ENCODE measurements at places on chromosomes 7 and 10.
A peak's percentile ranks its signal among the peaks of the same experiment; 100 is the strongest.

DNA sequence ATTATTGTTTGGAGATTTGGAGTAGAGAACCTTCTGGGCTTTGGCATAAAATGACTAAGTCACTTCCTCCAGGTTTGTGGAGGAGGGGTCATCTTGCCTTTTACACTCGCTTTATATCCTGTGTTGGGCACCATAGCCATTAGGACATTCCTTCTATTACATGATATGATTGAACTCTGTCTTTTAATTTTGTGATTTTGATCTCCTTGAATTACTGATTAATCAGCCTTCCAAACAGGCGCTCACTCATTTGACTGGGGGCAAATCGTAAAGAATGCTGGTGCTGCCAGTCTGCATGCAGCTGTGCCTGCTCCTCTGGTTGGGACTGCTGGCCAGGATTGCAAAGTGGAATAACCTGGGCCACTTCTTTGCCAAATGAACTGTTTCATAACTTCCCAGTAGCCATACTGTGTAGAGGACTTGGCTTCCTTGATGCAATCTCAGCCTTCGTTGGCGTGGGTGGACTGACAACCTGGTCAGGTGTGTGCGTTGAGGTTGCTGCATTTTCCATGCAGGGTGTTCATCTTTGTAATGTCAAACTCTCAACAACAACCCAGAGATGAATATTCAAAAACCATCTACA is 65.9 kb upstream of the RAB11FIP2 start:
- DNase-seq = no peak

DNA sequence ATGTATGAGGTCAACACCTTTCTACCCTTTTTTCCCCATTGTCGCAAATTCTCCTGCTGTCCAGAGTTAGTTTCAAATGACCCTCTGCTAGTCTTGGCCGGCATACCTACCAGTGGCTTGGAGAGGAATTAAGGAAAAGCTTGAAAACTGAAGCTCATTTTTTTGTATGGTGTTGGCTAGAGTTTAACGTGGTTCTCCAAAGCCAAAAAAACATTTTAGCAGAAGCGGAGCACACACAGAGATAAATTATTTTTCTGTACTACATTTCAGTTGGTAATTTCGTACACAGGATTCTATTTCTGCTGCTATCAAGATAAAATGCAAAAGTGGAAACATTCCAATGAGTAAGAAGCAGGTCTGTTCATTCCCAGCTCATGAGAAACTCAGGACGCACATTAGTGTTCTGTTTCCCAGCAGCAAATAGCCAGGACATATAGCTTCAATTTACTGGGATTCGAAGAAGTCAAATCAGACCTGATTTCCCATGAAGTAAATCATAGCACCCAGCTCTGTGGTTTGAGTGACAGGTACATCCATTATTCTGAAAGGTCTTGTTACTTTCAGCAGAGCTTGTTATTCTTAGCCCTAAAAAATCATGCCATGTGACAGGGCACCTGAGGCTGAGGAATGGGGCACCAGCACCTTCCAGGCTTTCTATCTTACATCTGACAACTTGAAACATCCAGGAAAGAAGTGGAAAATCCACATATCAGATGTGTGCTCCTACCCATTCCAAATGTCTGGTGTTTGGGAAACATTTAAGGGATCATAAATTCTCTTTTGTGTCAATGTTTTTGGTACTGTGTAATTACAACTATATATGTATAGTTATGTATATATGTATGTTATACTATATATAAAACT is 215.9 kb upstream of the C7orf33 start:
- no peak for DNase-seq

GRCh38 chr7:101674439-101674838 is 45.3 kb upstream of the MYL10 start:
- no peak for DNase-seq

DNA sequence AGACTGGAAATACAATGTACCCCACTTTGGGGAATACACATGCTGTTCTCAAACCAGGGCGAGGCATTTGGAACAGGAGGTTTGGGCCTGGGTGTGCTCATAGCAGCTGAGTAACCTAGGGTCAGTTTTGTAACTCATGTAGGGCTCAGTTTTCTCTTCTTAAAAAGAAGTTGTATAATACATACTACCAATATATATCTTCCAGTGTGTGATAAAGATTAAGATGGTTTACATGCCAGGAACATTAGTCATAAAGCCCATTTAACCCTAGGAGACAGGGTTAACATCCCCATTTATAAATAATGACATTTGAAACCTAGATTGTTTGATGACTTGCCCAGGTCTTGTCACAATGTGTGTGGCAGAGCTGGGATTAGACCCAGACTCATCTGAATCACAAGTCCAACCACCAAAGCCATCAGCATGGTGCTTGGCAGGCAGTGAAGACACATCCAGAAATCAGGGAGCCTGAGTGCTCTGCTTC is 6.0 kb downstream of the AKR1B10 start:
- no peak for DNase-seq

GRCh38 chr10:19461588-19461987 is 354.6 kb upstream of the PLXDC2 start:
- DNase-seq = no peak

GRCh38 chr7:72493850-72494661 is 81.9 kb upstream of the CALN1 start:
- peak; percentile 50 for DNase-seq

DNA sequence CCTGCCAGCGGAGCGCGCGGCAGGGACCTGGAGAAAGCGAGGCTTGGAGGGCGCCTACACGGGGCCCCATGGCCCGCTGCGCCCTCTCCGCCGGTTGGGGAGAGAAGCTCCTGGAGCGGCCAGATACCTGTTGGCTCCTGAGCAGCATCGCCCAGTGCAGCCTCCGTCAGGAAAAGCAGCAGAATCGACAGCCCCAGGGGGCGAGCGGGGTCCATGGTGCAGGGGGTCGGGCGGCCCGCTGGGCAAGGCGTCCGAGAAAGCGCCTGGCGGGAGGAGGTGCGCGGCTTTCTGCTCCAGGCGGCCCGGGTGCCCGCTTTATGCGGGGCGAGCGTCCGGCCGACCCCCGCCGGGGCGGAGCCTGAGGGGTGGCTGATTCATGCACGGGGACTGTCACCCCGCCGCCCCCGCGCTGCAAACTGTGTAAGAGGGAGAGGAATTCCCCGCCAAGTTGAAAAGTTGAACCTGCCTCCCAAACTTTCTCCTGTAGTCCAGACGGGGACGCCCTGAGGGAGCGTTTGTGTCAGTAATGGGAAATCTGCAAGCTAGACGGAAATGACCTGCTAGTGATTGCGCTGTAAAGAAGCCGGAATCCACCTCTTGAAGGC is at the start of gene TFPI2:
TSS of gene TFPI2 (minus strand) at position 290 of the 605 bp plus-strand sequence. CDS start at position 215, 75 bp downstream.
- peak; percentile 9 for DNase-seq

DNA sequence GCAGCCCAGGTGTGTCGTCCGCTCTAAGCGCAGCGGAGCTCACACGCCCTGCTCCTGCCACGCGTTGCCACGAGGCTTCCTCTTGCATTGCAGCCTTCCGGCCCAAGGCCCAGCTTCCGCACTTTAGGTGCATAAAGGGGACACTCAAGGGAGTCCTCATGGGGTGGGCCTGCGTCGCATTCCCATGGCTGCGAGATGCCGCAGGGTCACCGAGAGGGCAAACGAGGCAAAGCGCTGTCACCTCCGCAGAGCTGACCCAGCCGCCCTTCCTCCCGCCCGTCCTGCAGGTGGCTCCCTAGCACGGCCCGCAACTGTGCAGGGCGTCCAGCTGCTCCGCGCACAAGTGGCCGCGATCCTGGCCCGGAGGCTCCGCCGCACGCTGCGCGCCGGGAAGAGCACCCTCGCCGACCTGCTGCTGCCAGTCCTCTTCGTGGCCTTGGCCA is 283.5 kb downstream of the ABCA13 start:
- no peak for DNase-seq

- DNase-seq = no peak
These were observed 42.6 kb upstream of the CXCL12 start for GRCh38 chr10:44427479-44427878.

DNA sequence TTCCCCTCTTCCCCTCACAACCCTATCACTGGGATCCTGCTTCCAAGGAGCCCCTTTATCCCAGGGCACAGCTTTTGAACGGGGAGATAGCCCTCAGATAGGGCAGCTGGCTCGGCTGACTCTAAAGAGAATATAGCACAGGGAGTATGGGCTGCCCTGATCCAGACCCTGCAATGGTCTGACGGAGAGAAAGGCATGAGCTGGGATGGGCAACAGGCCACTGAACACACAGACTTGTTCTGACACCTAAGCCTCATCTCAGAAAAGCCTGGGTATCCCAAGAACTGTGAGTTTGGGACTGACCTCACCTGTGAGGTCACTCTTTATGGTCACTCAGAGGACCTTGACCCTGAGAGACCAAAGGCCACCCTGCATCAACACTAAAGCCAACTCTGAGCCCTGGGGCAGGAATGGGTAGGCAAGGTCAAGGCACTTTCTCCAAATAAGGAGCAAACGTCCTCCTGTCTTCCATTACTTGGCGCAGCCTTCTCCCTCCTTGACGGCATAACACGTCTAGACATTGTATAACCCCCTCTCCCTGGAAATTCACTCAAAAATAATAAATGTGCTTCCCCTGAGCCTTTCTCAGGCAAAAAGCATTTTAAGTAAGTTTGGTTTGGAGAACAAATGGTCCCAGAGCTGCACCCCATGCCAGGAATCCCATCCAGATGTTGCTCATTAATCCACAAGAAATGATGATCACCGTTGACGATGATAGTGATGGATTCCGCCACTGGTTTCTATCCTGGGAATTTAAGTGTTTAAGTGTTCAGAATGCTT is 8.2 kb upstream of the LRRC18 start:
- DNase-seq = no peak

GRCh38 chr7:100649826-100650565 is 6.3 kb downstream of the ACTL6B start:
- no peak for DNase-seq

DNA sequence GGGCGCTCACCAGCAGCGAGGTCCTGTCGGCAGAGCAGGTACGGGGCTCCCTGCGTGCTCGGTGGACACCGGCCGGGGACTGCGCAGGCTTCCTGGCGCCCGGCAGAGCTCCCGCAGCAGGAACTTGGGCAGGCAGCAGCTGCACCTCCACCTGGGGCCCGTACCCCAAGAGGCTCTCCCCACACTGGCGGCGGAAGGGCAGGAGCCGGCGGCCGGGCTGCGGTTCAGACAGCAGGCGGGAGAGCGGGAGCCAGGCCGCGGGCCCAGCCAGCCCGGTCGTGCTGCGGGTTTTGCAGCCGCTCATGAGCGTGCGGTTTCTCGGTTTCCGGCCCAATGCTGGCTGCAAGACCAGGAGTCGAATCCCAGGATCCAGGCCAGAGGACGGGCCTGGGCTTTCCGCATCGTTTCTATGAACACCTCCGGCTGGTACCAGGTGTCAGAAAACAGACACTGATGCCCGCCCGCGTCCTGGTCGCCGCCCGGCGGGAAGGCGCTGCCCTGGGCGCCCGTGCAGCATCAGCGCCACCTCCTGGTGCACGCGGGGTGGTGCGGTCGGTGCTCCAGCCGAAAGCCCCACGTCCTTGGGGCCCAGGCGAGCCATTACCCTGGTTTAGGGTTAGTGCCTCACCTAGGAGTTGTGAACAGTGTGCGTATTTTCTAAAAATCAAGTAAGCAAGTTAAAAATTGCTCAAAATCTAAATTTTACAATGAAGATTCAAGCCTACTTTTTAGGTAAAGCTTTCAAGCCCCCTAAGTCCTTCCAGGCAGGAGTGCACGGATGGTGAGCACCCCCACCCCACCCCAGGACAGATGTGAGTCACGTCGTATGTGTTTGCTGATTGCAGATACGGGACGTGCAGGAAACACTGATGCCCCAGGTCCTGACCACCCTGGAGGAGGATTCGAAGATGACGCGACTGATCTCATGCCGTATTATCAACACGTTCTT is 47.4 kb upstream of the PRKAR1B start:
- DNase-seq = peak; percentile 91

DNA sequence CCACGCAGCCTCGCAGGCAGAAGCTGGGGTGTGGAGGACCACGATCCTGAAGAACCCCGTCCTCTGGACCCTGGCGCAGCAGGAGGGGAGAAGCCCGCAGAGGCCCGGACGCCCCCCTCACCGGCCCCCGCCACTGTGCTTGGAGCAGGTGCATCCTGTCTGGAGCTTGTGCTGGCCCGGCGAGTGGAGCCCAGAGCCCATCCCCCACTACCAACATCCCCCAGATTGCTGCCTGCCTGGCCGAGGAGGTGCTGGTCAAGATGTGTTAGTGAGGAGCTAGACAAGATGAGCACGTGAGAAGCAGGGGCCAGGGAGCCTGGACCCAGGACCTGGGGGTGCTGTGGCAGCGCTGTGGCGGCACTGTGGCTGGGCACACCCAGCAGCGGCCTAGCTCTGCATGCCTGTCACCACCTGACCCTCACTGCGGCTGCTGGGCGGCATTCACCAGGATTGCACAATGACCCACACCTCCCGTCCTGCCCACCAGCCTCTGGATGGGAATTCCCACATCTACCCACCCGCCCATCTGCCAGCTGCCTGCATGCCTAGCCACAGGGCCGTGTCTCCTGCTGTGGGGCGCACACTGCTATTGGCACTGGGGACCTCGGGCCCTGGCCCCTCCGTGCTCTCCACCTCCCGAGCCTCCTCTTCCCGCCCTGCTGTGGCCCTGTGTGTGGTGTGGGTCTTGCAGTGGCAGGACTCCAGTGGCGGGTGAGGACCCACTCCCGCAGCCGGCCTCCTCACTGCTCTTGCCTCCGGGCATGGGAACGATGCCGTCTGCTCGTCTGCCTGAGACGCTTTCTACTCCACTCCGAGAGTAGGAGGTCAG is 11.8 kb downstream of the GPR146 start:
- no peak for DNase-seq

- no peak for DNase-seq
These were observed 12.5 kb downstream of the EMX2 start for GRCh38 chr10:117555017-117555416.

DNA sequence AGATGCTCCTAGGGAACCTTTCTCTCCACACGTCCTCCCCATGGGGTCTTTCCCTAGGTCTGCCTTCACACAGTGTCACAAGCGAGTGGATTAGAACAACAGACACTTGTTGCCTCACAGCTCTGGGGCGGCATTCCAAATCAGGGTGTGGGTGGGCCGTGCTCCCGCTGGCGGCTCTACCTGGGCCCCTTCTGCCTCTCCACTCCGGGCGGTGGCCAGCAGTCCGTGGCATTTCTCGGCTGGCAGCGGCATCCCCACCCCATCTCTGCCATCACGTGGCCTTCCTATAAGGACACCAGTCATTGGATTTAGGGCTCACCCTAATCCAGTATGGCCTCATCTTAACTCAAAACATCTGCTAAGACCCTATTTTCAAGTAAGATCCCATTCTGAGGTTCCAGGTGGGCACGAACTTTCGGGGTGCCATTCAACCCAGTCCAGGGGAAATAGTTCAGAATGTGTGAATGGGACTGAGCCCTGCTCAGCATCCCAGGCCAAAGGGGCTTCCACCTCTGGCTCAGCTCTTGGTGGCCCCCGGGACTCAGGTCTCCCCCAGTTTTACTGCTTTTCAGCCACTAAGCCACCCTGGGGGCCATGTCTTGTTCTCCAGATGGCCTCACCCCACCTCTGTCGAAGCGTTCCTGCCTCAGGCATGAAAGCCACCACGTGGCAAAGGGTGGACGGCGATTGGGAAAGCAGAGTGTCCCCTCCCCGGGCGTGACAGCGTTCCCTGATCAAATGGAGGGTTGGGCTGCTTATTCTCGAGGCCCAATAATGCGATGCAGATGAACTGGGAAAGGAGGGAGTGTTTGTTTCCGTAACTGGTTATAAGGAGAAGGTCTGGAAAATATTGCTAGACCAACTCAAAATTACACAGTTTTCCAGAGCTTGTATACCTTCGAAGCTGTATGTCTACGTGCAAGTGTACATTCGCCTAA is 350.0 kb downstream of the GLRX3 start:
- no peak for DNase-seq

- no peak for DNase-seq
These were observed 197.5 kb downstream of the EMX2 start for GRCh38 chr10:117740088-117740487.

GRCh38 chr7:128931965-128932861 is 5.5 kb upstream of the IRF5 start:
- no peak for DNase-seq

- DNase-seq = no peak
These were observed 209.9 kb upstream of the TBX20 start for GRCh38 chr7:35463751-35464150.

All from HuH-7.5 (cell line).